ENCODE measurements at places on chromosomes 1 and 21.

- DNase-seq = no peak
Measured at GRCh38 chr1:225857256-225857655, 24.9 kb downstream of the TMEM63A start.

- DNase-seq = no peak
Measured at GRCh38 chr1:9626201-9626608, 25.3 kb upstream of the PIK3CD start.

GRCh38 chr1:218412171-218412570, 67.0 kb downstream of the TGFB2 start:
- no peak for DNase-seq

GRCh38 chr1:9225411-9225785, 9.2 kb upstream of the H6PD start:
- DNase-seq = no peak

DNA sequence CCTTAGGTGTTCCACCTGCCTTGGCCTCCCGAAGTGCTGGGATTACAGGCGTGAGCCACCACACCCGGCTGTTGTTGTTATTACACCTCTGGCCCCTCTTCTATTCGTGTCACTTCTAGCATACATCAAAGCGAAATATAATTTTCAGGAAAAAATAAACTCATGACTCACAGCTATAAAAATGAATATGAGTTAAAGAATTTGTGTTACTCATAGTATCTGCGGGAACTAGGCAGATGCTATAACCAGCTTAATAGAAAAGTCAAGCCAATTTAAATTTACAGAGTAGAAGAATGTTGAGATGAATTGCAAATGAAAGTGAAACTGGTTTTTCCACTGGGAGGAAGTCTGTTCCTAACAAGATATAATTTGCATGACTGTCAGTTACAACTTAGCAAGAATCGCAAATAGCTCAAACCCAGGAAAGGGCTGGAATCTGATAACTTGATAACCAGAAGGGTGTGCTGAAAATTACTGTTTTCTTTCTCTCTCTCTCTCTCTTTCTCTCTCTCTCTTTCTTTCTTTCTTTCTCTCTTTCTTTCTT, 11.2 kb downstream of the OR2W3 start:
- no peak for DNase-seq

DNA sequence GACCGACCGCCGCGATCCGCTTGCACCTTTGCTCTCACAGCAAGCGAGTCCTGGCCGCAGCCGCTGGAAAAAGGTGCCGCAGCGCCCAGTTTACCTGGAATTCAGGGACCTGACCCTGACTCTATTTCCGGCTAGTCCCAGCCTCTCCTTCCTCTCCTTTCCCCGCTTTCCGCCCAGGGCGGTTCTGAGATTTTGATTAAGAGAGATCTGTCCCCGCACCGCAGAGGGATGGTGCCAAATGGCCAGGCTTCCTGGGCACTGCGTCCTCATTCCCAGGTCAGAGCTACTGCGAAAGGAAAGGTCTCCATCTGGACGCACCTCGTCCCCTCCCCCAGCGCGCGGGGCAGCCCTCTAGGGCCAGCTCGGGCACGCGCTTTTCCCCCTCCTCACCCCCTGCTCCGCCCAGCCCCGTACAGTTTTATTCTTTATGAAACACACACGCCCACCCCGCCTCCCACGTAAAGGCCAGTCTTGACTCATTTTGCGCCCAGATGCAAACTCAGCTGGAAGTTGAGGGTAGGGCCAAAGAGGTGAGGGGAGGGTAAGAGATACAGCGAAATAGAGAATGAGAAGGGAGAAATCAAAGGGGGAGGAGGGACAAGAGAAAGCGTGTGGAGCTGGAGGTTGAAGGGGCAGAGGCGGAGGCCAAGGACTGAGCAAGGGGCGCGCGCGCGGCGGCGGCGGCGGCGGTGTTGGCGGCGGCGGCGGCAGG, 411.8 kb upstream of the ESRRG start:
- no peak for DNase-seq

GRCh38 chr21:18776936-18777335, 373.4 kb upstream of the TMPRSS15 start:
- DNase-seq = no peak

GRCh38 chr1:116538544-116538943, 32.3 kb downstream of the CD58 start:
- no peak for DNase-seq

- no peak for DNase-seq
Measured at GRCh38 chr1:63622849-63623566, 29.8 kb downstream of the PGM1 start.

DNA sequence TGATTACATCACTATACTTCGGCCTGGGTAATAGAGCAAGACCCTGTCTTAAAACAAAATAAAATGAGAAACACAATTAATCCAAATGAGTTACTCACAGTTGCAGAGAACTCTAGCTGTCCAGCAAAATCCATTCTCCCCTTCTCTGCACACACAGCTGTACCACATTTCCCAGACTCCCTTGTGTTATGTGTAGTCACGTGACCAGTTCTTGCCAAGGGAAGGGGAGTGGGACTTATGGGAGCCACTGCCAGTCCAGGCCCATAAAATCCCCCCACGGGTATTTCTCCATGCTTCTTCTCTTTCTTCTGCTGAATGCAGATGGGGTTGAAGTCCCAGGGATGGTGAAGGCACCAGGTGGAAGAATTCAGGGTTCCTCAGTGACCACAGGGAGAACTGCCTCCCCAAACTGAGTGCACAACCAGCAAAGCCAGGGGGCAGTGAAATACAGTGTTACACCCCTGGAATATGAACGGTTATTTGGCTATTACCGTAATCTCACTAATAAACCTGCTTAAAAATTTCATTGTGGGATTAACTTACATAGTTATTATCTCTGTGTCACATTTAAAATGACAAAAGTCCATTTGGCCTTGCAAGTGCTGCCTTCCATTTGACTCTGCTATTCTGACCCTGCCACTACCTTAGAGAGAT, 85.6 kb upstream of the FMN2 start:
- DNase-seq = no peak
